Activated CD8-positive, alpha-beta memory T cell treated with anti-CD3 and anti-CD28 coated beads, Interleukin-2, amount 10 ng/mL, durations not matched to agents 7 days and 5 days (primary cell): ENCODE measurements at places on chromosomes 16 and 17. TPM values are rescaled to one million over a fixed set of nuclear protein-coding genes. Genes with fewer than 3 reads are reported as not detected.
A peak's percentile ranks its signal among the peaks of the same experiment; 100 is the strongest.

DNA sequence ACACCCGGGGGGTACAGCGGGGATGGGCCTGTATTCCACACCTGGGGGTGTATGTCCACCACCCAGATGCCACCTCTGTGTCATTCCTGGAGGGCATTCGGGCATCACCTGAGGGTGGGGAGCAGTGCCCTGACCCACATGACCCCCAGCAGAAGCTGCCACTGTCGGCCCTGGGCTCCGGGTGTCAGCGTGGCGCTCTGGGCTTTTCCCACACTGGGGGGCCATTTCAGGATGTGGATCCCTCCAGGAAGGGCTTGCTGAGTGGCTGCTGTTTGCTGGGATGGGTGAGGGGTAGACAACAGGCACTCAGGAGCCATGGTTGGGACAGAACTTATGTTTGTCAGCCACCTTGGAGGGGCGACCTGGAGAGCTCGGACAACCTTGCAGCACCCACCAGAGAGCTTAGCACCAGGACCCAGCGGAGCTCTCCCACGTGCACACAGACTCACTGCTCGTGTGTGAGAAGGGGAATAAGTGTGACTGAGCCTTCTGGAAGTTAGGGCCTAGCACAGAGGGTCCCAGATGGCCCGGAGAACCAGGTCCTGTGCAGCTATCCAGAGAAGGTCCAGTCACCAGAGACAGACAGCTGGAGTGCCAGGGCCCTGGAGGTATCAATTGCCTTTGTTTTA, 102.7 kb downstream of the METRNL start:
- peaks cover 7% of the 10 kb centered on the region for H3K27me3 ChIP-seq
- no peak overlapping the region for H3K4me3 ChIP-seq
- no peak overlapping the region for H3K27ac ChIP-seq
- H3K36me3 ChIP-seq = no peaks in the 10 kb centered on the region
- DNase-seq = no peak
- H3K4me1 ChIP-seq = no peaks in the 10 kb centered on the region

DNA sequence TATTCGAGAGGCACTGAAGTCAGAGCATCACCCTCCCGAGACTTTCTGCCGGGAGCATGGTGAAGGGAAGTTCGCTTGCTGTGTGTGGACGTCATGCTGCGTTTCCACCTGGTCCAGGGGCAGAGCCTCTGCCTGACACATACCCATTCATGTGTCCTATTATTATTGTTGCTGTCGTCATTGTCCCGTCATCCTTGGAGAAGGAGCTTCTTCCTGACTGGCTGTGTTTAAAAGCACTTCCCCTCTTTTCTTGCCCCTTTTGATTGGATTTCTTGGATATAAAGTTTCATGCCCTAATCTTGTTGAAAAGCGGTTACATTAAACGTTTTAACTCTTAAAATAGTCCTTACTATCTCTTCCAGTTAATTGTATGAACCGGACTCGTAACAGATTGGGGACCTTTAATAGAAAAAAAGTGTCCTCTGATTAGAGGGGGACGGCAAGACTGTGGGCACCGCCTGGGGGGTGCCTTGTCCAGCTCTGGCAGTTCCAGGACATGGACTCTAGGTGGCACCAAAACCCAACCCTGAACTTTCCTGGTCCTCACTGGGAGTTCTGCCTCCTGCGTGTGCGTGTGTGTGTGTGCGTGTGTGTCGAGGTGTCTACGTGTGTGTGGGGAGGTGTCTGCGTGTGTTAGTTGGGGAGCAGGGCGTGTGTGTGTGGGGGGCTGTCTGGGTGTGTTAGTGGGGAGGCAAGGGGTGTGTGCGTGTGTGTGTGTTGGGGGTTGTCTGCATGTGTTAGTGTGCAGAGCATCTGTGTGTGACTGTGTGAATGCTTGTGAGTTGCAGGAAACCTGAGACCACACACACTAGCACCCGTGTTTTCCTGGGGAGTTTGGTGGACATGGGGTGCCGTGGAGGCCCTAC, 133.3 kb upstream of the CIBAR2 start:
- peak; percentile 65 for DNase-seq
- H3K4me1 ChIP-seq = no peaks in the 10 kb centered on the region
- H3K27me3 ChIP-seq = no peaks in the 10 kb centered on the region
- no peaks in the 10 kb centered on the region for H3K36me3 ChIP-seq

DNA sequence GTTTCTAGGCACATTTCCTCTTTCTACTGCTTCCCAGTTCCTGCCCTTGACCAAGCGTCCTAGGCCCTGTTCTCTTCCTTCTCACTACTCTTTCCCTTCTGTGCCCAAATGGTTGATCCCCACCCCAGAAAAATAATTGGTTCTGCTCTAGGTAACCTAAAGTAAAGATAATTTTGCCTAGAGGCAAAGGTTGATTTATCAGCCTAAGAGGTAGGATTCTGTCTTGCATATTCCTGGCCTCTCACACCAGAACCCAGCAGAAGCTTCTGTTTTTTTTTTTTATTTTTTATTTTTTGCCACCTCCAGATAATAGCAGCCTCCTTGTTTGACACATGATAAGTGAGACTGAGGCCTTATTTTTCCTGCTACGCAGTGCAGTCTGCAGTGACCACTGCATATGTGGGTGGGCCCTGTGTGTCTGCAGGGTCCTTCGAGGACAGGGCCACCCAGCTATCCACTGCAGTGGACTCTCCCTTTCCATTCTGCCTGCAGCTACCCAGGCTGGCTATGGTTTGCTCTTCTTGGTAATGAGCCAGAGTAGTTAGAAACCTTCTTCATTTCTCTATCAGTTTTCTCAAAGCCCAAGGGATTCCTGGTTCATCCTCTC, 701 bp downstream of the PIPOX start:
- no peak overlapping the region for H3K4me3 ChIP-seq
- DNase-seq = no peak
- peaks cover 10% of the 10 kb centered on the region for H3K27me3 ChIP-seq
- H3K36me3 ChIP-seq = no peaks in the 10 kb centered on the region

DNA sequence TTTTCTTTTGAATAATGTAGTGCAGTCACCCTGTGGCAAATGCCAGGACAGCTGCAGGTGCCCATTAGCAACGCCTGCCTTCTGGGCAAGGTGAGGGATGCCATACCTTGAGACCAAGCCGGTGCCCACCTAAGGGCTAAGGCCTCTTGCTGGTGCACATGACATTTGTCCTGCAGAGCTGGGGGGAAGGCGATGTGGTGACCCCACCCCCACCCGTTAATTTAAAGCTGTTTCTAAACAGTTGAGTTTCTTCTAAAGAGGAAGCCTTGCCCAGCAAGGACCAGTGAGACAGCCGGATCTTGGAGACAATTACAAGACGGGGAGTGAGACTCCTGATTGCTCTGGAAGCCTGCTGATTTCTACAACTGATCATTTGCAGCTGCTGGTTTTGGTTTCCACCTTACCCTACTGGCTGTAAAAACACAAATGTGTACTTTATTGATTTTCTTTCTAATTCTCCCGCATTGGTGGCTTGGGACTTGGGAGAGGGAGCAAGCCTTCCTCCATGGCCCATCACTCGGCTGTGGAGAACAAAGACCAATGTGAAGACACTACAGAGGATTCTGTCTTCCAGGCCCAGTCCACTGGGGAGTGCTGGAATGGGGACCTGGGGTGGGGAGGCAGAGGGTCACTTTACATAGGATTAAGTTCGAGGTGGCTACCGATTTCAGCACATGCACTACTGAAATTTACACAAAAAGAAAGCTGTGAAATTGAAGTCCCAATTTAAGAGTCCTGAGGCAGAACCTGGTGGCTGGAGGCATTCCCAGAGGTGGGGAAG, 2.7 kb downstream of the CDK5R1 start:
- H3K27ac ChIP-seq = no peak overlapping the region
- H3K36me3 ChIP-seq = peaks cover 19% of the 10 kb centered on the region
- H3K4me1 ChIP-seq = peaks cover 38% of the 10 kb centered on the region
- H3K4me3 ChIP-seq = peak overlapping the region; percentile 33
- DNase-seq = no peak

DNA sequence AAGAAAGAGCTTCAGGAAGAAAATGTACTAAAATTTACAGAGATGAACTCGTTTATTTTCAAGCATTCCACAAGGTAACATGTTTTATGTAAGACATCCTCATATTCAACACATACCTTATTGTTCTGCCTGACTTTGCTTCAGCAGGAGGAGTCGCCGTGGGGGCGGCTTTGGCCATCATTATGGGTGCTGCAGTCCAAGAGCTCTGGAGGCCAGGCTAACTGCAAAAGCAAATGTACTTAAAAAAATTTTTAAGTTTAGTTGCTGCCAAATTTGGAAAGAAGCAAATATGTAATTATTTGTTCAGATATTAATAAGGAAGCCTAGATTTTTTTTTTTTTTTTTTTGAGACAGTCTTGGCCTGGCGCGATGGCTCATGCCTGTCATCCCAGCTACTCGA, 4.1 kb upstream of the SPG7 start:
- no peaks in the 10 kb centered on the region for H3K27me3 ChIP-seq
- H3K27ac ChIP-seq = no peak overlapping the region
- H3K4me1 ChIP-seq = peaks cover 25% of the 10 kb centered on the region
- H3K4me3 ChIP-seq = no peak overlapping the region
- H3K36me3 ChIP-seq = peaks cover 2% of the 10 kb centered on the region

DNA sequence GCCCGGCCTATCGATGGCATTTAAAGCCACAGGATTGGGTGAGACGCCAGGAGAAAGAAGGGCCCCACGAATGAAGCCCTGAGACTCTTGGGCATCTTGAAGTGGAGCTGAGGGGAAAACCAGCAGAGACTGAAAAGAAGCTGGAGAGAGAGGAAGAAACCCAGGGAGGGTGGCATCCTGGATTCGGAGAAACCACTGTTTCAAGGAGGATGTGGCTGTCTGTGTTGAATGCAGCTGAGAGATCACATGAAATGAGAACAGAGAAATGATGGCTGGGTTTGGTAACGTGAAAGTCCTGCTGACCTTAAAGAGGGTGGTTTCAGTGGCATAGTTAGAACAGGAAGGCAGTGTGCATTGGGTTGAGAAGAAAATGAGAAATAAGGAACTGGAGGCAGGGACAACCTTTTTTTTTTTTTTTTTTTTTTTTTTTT, 3.8 kb downstream of the TNFSF12 start:
- H3K4me3 ChIP-seq = peak overlapping the region; percentile 50
- peaks cover 66% of the 10 kb centered on the region for H3K4me1 ChIP-seq
- no peaks in the 10 kb centered on the region for H3K27me3 ChIP-seq
- H3K36me3 ChIP-seq = peaks cover 28% of the 10 kb centered on the region

DNA sequence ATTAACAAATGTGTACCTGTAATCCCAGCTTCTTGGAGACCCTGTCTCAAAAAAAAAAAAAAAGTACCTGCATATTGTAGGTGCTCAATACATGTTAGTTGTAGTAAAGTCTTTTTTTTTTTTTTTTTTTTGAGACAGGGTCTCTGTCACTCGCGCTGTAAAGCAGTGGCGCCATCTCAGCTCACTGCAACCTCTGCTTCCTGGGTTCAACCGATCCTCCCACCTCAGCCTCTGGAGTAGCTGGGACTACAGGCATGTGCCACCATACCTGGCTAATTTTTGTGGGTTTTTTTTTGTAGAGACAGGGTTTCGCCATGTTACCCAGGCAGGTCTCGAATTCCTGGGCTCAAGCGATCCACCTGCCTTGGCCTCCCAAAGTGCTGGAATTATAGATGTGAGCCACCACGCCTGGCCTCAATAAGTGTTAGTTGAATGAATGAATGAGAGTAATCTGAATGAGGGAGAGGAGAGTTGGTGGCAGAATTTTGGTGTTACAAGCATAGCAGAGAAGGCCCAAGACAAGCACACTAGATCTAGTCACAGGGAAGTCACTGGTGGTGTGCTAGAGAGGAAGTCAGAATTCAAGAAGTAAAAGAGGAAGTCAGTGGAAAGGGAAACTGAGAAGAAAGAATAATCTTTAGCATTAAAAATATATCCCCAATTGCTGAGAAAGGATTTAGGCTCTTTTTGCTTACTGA, 9.4 kb upstream of the MYL4 start:
- no peak for DNase-seq
- H3K36me3 ChIP-seq = no peaks in the 10 kb centered on the region
- H3K4me3 ChIP-seq = no peak overlapping the region

DNA sequence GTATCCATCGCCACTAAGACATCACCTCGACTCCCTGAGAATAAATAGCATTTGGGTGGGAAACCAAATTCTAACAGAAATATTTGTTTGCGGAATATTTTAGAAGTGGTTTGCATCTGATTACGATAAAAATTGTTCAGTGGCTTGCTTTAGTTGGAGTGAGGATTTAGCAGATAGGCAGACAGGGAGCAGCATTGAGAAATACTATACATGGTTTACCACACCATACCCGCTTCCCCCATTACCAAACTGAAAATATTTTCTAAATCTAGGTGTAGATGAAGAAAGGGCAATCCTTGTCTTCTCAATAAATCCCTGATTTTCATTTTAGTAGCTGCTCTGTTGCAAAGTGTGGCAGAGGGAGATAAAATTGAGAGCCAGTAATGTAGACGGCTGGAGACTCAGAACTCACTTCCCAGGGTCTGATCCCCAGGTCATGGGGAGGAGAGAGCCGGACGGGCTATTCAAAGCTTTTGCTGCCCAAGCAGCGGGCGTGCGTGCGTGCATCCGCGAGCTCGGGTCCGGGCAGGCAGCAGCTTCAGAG, 808 bp upstream of the BAHCC1 start:
- DNase-seq = no peak
- H3K36me3 ChIP-seq = peaks cover 11% of the 10 kb centered on the region
- peak overlapping the region; percentile 75 for H3K27ac ChIP-seq
- H3K4me3 ChIP-seq = peak overlapping the region; percentile 46

DNA sequence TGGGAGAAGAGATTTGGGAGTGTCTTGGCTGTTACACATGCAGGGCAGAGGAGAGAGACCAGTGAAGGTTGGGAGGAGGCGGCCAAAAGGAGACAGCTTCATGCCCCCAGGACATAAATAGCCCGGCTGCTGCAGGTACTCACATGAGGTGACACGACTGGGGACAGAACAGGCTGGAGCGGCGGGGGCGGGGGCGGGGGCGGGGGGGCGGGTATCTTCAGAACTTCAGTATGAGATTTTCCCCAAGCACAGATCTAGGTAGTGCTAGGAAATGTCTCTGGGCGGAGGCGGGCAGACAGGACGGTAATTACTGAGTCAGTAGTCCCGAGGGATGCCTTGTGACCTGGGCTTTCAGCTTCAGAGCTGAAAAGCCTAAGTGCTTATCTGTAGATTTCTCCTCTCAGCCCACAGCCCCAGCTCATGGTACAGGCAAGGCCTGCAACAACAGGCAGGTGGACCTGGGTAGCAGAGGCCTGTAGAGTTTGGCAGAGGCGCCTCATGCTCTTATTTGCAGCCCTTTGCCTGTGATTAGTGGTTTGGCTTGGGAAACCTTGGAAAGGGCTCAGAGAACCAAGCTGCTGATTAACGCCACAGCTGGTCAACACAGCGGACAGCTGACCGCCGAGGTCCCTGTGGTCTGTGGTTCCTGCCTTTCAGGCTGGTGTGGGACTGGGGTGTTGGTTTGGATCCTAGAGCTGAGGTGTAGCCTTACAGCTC, 24.5 kb downstream of the UNK start:
- H3K4me3 ChIP-seq = no peak overlapping the region
- H3K27ac ChIP-seq = no peak overlapping the region
- no peaks in the 10 kb centered on the region for H3K36me3 ChIP-seq
- no peaks in the 10 kb centered on the region for H3K27me3 ChIP-seq

GRCh38 chr17:49910094-49910857, 58.7 kb upstream of the DLX4 start:
- H3K4me3 ChIP-seq = no peak overlapping the region
- peaks cover 5% of the 10 kb centered on the region for H3K4me1 ChIP-seq
- H3K27me3 ChIP-seq = peaks cover 73% of the 10 kb centered on the region
- H3K36me3 ChIP-seq = no peaks in the 10 kb centered on the region
- DNase-seq = no peak

MT1G gene
- 2.8 TPM for total RNA-seq

SKAP1 gene
- 75.5 TPM for total RNA-seq

NT5M gene
- 6.3 TPM for total RNA-seq

PYY gene
- total RNA-seq = not detected

GPRC5B gene
- total RNA-seq = not detected

ABAT gene
- total RNA-seq = 7.8 TPM
